ENCODE measurements at places on chromosomes 4 and X.

- DNase-seq, result no peak
Observed at GRCh38 chrX:44344194-44344593, 722 bp upstream of the EFHC2 start.

DNA sequence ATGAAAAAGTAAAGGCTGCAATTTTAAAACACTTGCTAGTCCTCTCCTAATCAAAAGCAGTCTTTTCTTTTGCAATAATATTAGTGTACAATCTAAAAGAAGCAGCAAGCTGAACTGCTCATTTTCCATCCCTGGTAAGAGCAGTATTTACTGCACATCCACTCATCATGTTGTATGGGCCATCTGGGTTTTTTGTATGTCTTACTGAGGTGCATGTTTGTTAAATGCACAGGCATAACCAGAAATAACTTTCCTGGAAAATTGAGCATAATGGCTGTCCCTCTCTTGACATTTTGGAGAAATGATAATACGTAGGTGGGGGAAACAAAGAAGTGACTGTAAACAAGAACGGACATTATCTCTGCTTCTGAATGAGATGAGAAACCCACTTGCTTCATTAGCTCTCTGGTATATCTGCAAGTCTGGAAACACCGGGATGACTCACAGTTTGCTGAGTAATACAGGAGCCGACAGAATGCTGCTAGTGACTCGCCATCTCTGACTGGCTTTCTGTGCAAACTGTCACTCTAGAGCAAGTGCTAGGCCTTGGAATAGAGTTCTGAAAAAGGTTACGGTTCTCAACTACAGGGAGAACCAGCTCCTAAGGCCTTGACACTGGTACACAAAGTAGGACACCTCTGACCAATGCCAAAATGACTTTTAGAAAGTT is 85.7 kb upstream of the MTM1 start:
- no peak for DNase-seq

DNA sequence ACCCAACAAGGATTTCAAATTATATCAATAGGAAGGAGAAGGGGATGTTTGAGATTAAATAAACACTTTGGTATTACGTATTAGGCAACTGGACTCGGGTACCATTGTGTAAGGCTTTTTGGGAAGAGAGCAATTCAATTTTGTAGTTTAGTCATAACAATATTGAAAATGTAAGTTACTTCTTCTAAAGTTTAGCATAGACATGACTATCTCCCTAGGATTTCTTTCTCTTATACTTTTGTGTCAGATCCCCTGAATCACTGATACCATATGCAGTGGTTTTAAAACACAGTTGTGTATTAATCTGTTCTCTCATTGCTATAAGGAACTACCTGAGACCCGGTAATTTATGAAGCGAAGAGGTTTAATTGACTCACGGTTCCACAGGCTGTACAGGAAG is 123.8 kb upstream of the FAM9C start:
- DNase-seq, result no peak

DNA sequence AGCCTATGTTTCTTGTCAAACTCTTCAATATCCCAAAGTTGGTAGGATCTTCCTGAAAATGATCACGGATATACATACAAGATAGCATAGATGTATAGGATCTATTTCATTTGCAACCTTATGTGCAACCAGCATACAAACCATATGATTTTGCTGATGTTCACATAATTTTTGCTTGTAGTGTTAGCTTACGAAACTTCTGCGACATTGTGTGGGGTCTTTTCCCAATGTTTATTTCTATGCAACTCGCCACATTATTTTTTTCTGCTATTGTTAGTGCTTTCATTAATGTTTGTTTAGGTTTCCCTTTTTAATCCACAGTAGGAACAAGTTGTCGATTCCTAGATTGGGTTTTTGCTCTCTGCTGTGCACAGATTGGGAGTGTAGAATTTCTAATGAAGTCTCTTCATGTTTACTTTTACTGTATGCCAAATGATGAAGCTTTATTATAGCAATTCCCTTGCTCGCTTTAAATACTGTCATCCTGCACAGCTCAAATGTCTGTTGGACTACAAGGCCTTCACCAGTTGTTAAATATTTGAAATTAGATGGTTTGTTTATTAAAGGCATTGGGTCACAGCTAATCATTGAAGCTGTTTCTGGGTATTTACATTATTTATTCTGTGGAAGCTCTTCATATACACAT is 257.6 kb upstream of the PCDH7 start:
- DNase-seq, result no peak

DNA sequence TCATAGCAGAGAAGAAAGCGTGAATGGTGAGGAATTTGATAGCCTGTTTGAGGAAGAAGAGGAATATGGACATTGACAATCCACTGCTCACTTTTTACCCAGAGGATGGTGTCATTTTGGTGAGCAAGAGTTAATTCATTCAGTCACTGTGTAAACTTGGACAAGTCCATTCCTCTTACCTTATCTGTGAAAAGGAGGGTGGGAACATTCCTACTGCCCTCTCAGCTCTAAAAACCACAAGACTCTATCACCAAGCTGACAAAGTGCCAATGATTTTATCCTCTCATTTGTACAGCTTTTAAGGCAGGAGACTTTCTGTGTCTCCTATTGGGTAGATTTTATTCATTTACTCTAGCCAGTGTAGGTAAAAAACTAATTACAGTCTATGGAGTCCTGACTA is 103.8 kb downstream of the LUZP4 start:
- DNase-seq, result no peak

GRCh38 chrX:134407065-134407376 is 52.9 kb upstream of the HPRT1 start:
- DNase-seq, result no peak

GRCh38 chr4:123480706-123481418 is 84.3 kb downstream of the SPRY1 start:
- no peak for DNase-seq

GRCh38 chrX:17441965-17442364 is 67.0 kb downstream of the NHS start:
- no peak for DNase-seq

DNA sequence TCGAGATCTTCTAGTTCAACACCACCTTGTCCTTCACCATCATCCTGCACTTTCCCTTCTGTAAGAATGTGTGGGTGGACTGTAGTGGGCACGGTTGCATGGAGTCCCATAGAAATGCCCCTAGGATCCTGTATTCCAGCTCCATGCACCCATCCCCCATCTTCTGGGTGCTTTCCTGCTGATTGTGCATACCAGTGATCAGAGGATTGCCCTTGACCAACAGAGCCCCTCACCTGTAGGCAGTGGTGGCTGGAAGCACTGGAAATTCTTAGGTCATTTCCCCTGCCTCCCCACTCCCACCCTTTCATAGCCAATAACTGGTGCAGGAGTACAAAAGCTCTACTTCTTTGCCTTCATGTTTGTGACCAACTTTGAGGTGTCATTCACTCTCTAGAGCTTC is 213.4 kb upstream of the ARSJ start:
- DNase-seq, result no peak

DNA sequence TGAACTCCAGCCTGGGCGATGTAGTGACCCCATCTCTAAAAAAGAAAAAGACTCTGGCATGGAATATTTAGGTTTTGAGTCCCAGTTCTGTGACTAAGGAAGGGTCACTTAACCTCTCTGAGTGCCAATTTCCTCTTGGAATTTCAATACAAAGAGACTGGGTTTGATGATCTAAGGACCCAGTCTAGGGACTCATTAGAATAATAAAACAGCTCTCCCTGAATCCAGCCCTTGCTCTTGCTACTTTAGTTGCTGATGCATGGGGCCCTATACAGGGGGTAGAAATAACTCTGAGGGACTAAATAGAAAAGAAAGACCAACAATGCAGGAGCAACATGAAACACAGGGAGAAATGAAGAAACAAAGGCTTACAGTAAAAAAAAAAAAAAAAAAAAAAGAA is 12.6 kb downstream of the C4orf54 start:
- DNase-seq, result no peak

DNA sequence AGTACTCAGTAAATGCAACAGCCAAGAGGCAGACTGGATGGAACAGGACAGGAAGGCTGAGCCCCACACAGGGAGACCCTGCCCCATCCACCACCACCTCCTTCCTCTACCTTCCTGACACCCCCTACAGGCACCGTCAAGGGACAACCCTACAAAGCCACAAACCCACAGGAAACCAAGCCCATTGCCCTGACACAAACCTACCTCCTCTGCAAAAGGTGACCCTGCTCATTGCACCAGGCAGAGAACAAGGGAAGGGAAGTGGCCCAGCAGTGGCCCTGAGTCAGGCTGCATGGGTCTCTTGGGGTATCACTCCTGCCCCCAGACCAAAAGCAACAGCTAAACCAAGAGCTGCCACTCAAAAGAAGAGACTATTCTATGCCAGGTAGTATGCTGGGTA is 21.0 kb downstream of the JAKMIP1 start:
- no peak for DNase-seq

GRCh38 chrX:87067795-87068369 is 449.7 kb upstream of the KLHL4 start:
- no peak for DNase-seq

DNA sequence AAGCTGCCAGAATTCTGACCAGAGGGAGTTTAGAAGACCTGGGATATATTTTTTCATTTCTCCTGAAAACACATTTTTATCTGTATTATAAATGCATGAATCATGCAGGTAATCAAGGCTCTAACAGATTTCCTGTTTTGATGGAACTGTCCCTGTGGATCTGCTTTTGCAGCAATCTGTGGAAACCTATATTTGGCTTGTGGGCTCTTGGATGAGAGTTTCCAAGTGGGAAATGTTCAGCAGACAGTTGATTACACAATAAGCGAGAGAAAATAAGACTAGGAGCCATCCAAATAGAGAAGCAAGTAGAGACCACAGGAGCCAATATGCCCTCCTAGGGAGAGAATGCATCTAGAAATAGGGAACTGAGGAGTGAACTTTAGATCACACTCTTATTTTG is 105.0 kb downstream of the NDST3 start:
- no peak for DNase-seq

GRCh38 chr4:103204111-103204510 is 6.0 kb upstream of the CENPE start:
- DNase-seq, result no peak

DNA sequence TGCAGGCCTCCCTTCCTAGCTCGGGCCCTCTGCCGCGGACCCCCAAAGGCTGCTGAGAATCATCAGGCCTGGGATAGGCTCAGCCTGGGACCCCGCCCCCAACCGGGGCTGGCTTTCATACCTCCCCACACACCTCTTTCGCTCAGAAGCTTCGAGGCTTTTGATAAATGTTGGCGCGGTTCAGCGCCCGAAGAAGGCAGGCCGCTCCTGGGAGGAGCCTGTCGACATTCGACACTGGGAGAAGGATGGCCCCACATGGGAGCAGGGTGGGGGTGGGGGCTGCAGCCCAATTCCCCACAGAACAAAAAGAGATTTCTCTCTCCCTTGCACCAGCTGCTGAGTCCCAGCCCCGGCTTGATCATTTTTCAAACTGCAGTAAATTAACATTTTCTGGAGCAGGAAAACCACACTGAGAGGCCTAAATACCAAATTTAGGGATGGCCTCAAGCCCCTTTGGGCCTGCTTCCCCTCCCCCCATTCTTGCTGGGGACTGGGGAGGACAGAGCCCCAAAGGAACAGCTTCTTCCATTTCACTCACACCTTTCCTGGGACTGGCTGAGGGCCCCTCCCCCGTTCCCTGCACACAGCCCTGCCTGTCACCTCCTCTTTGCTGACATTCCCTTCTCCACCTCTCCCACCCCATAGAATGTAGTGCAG is 112.9 kb upstream of the PJA1 start:
- no peak for DNase-seq

DNA sequence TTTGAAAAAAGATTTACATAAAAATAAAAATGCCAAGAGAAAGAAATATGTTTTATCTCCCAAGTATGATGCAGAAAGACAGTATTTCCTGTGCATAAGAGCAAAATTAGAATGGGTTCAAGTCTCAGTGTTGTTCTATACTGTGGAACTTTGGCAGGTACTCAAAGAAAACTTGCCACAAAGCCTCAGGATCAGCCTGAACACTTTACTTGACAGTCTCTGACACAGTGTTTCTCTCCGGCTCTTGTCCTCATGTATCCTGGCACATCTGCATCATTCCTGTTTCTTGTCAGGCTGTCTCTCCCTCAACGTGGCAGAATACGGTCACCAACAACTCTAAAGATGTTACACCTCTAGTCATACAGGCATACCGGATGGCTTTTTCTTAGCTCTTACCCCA is 273.7 kb downstream of the ARHGAP24 start:
- no peak for DNase-seq

- no peak for DNase-seq
Observed at GRCh38 chrX:47797084-47797483, 39.6 kb upstream of the ZNF81 start.

DNA sequence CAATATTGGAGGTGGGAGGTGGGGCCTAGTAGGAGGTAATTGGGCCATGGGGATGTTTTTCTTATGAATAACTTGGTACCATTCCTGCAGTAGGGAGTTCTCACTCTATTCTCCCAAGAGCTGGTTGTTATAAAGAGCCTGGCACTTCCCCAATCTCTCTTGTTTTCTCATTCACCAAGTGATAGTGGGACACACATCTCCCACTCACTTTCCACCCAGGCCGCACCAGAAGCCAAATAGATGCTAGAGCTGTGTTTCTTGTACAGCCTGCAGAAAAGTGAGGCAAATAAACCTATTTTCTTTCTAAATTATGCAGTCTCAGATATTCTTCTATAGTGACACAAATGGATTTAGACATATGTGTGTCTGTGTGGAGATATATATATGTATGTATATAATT is 117.6 kb downstream of the ANKRD50 start:
- no peak for DNase-seq

GRCh38 chr4:116878280-116878679 is 207.1 kb downstream of the TRAM1L1 start:
- no peak for DNase-seq

DNA sequence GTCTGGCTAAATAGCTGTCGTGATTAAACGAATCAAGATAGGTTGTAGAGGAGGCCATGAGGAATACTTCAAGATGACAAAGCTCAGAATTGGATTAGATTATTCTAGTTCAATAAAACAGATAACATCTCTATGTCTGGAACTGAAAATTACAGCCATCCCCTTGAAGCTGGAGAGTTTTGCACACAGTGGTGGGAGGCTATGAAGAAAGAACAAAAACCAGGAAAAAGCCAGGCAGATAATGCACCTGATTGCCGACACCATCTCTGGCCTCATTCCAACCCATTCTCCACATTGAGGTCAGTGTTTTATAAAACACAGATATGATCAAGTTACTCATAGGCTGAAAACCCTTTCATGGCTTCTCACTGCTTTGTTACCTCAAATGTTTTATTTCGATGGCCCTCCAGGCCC is 188.3 kb downstream of the RASL11B start:
- no peak for DNase-seq

DNA sequence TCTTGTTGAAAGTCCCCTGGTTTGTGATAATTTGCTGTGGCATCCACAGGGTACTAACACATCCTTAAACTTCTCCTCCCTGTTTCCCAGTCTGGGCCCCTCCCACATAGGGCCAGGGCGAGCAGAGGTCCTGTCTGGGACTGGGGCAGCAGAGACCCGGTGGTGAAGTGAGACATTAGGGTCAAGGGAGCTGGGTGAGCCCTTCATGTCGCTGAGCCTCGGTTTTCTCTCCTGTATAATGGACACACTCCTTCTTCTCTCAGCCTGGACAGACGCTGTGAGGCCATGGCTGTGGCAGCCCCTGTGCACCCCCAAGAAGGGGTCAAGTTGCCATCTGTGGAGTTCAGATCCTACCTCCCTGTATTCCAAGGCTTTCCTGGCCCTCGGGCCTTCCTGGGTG is 33.0 kb upstream of the HMX1 start:
- no peak for DNase-seq

- no peak for DNase-seq
Observed at GRCh38 chrX:118736394-118737010, 9.1 kb downstream of the IL13RA1 start.
